ENCODE measurements at places on chromosomes 7 and 10.

- DNase-seq: no peak
Measured at GRCh38 chr10:11516431-11516746, 95.1 kb downstream of the USP6NL start.

DNA sequence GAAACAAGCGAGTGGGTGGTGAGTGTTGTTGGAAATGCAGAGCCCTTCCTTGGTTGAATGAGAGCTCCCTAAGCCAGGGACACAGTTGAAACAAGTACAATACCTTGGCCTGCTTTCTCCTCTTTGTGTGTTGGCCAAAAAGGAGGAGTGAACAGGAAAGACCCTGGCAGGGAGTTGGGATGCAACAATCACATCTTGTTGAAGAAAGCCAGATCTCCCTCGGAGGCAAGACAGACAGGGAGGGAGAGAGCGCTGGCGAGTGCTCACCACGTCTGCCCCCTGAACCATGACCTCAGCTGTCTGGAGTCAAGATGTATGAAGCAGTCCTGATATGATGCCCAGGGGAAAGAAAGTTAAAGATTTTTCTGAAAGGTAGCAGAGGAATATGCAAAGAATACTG lies 66.8 kb downstream of the ADAM12 start:
- DNase-seq: no peak

DNA sequence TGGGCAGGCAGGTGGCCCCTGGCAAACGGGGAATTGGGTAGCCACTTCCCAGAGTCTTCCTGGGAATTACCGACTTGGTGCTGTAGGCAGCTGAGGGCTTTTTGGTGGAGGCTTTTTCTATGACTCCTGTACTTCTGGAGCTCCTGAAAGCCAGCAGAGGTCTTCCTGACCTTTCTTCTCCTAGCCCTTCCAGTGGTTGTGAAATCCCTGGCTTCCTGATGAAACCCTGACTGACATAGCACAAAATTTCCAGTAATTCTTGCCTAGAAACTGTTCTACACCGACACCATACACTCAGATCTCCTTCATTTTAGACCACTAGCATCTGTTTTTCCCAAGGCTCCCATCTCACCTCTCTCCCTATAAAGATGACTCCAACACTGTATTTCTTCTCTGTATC lies 120.2 kb downstream of the STRA8 start:
- DNase-seq: no peak

GRCh38 chr10:75226656-75227055 lies 9.1 kb downstream of the COMTD1 start:
- no peak for DNase-seq

DNA sequence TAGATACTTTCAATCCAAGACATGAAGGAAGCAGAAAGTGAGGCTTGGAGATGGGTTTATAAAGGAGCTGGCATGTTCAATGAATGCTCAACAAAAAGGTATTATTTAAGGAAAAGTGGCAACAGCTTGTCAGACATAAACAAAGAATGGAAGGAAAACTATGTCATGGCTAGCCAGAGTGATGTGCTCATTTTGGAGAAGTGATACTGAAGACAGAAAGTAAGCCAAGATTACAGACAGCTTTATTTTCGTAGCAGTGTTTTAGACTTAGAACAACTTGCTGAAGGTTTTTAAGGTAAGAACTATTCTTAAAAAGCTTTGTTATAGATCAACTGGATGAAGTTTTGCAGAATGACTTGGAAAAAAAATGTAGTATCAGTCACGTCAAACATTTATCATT lies 160.5 kb upstream of the FERD3L start:
- DNase-seq: no peak

GRCh38 chr7:135493362-135493761 lies 16.5 kb downstream of the CNOT4 start:
- DNase-seq: no peak

DNA sequence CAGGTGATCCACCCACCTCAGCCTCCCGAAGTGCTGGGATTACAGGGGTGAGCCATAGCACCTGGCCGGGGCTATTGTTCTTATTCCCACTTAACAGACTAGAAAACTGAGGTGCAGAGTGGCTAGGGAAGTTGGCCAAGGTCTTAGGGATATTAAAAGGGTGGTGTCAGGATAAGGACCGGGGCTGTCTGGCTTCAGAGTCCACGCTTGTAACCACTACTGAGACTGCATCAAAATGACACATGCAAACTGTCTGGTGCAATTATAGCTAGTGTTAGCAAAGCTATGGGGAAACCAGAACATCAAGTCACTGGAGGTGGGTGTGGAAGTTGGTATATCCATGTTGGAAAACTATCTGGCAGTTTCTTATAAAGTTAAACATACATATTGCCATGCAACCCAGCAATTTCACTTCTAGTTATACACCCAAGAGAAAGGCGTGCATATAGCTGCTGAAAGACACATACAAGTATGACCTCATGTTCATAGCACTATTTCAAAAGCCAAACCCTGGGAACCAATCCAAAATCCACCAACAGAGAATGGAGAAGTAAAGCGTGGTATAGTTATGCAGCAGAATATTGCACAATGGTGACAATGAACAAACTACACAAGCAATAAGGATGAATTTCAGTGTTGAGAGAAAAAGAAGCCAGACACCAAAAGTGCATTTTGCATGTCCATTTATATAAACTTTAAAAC lies 33.9 kb upstream of the EEPD1 start:
- peak; percentile 97 for DNase-seq

DNA sequence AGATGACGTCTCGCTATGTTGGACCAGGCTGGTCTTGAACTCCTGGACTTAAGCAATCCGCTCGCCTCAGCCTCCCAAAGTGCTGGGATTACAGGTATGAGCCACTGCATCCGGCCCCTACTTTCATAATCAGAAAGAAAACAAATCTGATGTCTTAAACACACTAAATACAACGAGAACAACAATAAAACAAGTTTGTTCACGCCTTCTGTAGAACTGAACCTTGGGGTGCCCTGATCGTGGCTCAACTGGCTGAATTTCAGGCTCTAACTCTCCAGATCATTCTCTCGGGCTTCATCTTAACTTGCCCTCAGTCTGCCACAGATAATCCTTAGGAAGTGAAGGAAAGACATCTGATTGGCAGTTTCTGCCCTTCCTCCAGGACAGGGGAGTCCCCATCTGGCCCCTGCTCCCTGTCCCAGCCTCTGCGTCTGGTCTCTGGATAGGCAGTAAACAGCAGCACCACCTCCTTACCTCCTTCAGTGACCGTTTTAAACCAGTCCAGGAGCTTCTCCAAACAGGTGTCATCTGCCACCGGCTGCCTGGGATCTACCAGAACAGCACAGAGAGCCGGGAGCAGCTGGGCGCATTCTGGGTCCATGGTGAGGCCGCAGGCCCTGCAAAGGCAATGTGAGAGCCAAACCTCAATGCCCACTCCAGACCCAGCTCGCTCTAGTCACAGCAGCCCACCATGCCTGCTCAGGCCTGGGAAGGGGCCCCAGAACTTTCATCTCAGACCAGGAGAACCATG lies 1.3 kb downstream of the BRAT1 start:
- no peak for DNase-seq

GRCh38 chr7:69780379-69780778 lies 182.1 kb downstream of the AUTS2 start:
- peak; percentile 74 for DNase-seq

DNA sequence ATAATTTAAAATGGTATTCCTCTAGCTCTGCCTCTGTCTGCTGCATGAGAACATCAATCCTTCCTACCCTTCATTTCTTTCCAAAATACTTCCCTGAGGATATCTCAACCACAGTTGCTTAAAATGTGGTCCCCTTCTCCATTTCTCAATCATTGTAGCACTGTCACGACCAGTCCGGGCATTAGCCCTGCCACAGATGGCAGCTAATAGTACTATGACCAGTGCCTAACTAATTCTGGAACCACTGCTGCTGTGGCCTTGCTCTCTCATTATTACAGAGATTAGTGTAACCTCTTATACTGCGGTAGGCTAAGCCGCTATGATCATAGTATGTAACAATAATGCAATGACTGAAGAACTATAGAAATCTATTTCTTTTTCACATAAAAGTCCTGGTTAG lies 66.0 kb downstream of the REEP3 start:
- no peak for DNase-seq

- DNase-seq: no peak
Measured at GRCh38 chr7:91164506-91164905, 99.7 kb upstream of the FZD1 start.

GRCh38 chr10:31697271-31698180 lies 231.1 kb downstream of the ARHGAP12 start:
- no peak for DNase-seq

DNA sequence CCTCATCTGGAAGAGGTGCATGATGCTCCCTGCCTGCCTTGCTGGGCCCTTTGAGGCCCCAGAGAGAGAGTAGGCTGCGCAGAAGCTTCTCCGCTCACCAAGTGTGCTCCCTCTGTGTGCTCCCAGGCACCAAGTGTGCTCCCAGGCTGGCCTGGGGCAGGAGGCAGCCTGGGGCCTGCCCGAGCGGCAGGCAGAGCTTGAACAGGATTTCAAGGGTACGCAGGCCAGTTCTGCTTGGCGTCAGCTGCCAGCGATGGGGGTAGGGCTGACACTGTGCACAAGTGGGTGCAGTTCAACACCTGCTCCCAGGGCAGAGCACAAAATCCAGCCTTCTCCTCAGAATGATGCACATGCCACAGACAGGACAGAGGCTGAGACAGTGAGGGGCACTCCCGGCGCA lies 119.7 kb downstream of the FAM53B start:
- no peak for DNase-seq

DNA sequence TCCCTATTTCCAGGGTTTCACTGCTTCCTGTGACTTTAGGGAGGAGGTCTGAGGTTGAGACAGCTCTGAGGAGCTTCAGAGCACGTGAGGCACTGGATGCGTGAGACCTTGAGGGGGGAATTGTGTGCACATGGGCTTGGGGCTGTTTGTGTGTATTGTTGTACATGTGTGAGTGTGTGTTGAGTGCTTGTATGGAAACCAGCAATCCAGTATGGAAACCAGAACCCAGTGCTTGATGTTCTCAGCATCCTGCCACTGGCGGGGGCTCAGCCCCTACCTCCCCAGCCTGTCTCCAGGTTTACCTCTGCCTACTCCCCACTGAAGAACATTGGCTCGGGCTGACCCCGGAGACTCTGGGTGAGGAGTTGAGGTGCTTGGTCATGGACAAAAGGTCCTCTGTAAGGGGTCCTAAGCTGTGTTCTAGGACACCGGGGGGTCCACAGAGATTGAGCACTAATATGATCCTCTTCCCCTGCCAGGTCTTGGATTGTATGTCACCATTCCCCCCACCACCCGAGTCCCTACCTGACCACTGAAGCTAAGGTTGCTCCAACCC lies 20.8 kb downstream of the SFTPD start:
- no peak for DNase-seq

GRCh38 chr7:34162677-34163076 lies 257.3 kb downstream of the BMPER start:
- no peak for DNase-seq

DNA sequence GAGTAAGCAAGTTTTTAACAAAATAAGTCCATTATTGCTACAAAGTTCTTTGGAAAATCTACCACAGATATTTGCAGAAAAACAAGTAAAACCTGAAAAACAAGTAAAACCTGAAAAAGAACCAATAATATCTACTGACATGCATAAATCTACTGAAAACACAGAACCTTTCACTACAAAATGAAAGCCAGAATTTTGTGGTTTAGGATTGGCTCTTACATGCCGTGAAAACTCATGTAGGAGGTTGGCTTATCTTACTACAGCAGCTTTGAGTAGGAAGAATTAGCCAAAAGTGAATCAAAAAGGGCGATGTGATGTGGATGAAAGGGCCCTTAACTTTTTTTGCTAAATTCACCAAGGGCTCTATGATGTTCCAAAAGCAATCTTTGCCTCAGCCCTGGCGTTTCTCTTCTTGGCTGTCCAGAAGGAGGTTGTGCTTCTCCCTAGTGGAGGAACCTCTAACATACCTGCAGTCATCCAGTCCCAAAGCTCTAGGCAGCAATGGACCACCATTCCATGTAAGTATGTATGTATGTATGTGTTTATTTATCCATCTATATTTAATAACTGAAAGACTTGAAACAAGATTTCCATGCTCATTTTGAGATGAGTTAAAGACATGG lies 93.5 kb upstream of the ZNF804B start:
- no peak for DNase-seq

DNA sequence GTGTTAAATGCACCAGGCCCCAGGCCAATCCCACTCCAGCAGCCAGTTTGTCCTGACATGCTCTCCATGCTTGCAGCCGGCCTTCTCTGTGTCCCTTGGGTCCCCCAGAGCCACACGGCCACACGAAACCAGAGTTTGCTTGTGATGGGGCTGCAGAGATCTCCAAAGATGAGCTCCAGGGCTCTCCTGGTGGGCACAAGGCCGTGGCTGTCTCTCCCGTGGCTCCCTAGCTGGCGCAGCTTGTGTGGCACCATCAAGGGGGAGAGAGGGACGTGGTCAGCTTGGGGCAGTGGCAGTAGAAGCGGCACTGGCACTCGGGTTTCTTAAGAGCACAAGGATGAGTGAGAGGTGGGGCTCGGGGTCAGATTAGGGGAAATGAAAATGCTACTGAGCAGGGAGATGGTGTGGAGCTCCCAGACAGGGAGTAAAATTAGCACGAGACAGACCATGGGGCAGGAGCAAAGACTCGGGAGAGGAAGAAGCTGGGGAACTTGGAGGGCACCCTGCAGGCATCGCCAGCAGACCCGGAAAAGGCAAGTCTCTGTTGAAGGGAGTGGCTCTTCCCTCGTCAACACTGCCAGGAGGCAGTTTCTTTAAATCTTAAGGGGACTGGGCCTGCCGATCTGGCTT lies 572.5 kb upstream of the FOXK1 start:
- DNase-seq: no peak

- no peak for DNase-seq
Measured at GRCh38 chr10:80356563-80356988, at the start of the genes DYDC1 and DYDC2. DYDC1 (minus strand) TSS chr10:80356755; CDS start chr10:80352601, 4,154 bp downstream. DYDC2 (plus strand) TSS chr10:80356781; CDS start chr10:80362444, 5,663 bp downstream.

GRCh38 chr7:120185940-120186682 lies 86.9 kb upstream of the KCND2 start:
- no peak for DNase-seq

- DNase-seq: no peak
Measured at GRCh38 chr7:101582971-101583370, 46.1 kb downstream of the MYL10 start.

DNA sequence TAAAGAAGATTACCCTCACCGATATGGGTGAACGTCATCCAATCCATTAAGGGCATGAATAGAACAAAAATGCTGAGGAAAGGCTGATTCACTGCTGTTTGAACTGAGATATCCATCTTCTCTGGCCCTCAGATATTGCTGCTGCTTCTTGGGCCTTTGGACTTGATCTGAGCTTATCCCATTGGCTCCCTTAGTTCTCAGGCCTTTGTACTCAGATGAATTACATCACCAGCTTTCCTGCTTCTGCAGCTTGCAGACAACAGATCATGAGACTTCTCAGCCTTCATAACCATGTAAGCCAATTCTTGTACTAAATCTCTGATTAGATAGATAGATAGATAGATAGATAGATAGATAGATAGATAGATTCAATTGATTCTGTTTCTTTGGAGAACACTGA lies 40.2 kb downstream of the CYCS start:
- DNase-seq: no peak
